Suprapubic skin (tissue), 4 donors: ENCODE measurements at places on chromosomes 12 and 14. TPM values are rescaled to one million over a fixed set of nuclear protein-coding genes. Genes with fewer than 3 reads are reported as not detected.

GRCh38 chr14:61876362-61877034 is 114.3 kb downstream of the SNAPC1 start:
- DNase-seq = no peak

Gene WNT1
- total RNA-seq = not detected

DNA sequence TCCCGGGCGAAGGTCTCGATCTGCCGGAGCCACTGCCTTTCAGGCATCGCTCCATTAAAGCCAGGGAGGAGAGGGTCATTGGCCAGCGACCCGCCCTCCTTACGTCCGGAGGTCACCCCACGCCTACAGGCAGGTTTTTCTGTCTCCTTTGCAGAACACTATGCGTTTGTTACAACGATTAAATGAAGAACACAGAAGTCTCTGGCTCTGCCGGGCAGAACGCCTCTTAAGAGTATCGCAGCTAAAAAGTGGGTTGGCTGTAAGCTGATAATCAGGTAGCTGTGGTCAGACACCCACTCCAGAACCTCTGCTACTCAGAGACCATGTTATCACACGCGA is 15.0 kb downstream of the OTX2 start:
- no peak for DNase-seq

Gene RAD51AP1
- 1.6 TPM for total RNA-seq

GRCh38 chr14:55610713-55611370 is 30.8 kb downstream of the KTN1 start:
- no peak for DNase-seq

Gene CCDC38
- total RNA-seq = not detected

Gene RPGRIP1
- total RNA-seq = not detected

Gene KRT73
- 27.4 TPM for total RNA-seq

GRCh38 chr12:78290606-78291345 is 460.1 kb downstream of the NAV3 start:
- DNase-seq = no peak

GRCh38 chr14:74429221-74429691 is 3.2 kb upstream of the SYNDIG1L start:
- no peak for DNase-seq

- no peak for DNase-seq
Measured at GRCh38 chr12:6226679-6227051, 26.5 kb downstream of the CD9 start.

DNA sequence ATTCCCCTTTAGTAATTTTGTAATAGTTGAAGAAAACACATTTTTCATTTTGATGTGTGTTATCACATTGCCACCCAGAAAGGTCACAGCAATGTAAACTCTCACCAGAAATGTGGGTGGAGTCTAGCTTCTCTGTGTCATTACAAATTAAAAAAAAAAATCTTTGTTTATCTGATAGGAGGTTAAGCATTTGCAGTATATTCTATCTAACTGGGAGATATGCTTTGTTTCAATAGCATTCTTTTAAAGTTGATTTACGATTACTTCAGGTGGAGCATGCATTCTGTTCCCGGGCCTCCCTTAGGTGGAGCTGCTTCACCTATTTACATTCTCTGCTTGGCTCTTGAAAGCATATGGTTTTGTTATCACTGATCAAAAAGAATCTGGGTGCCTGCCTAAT is 7.8 kb downstream of the ADIPOR2 start:
- no peak for DNase-seq

DNA sequence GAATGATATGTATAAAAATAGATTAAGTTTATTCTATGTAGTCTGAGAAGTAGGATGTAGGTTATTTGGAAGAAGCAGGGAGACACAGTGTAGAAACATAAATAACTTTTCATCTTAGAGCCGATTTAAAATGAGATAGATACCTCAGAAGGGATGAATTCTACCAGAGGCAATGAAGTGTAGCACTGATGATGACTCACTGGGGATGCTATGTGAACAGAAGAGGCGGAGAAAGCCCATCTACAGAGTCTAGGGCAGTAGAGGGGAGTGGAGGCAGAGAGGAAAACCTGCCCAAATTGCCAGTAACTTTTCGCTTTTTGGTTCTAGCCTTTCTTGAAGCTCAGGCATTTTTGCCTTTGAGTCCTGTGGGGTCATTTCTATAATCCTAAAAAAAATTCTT is 451.8 kb downstream of the ATP23 start:
- DNase-seq = no peak

DNA sequence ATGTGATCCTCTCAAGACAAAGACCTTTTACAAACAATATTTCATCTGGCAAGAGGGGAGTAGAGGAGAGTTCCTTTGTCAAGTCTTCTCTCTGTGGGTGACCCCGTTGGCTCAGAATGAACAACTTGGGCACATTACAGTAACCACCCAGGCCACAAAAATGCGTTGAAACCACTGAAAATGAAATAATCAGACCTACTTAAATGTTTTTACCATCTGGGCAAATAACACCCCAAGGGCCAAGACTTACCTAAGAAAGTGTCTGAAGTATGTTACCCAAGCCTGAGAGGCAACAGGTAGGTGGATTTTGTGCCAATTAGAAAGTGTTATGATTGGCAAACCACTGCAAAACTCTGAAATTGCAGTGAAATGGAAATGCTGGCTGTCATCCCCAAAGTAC is 1.3 kb downstream of the TC2N start:
- DNase-seq = no peak

Gene HVCN1
- 2.0 TPM for total RNA-seq

Gene RDH5
- total RNA-seq = 6.6 TPM

GRCh38 chr12:128178966-128179365 is 88.0 kb upstream of the TMEM132C start:
- DNase-seq = no peak

DNA sequence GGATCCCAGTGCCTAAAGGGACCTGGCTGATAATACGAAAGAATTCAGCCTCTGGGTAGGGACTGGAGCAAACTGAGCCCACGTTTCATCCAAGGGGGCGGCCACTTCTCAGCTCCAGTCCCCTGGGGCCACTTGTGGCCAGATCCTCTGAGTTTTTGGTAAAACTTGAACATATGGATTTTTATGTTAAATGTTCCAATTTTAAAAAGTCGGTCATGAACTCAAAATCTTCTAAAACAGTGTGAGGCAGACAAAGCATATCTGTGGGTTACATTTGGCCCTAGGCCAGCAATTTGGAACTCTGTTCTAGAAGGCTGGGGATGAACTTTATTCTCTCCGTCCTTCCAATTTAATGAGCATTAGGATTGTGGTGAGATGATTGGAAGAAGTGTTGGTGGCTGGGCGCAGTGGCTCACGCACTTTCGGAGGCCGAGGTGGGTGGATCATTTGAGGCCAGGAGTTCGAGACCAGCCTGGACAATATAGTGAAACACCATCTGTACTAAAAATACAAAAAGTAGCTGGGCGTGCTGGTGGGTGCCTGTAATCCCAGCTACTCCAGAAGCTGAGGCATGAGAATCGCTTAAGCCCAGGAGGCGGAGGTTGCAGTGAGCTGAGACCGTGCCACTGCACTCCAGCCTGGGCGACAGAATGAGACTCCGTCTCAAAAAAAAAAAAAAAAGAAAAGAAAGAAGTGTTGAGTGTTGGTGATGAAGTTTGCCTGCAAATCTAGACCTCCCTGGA is 3.0 kb upstream of the PPP1CC start:
- DNase-seq = no peak

Gene KRT80
- total RNA-seq = 293 TPM

GRCh38 chr12:102652645-102653313 is 172.4 kb upstream of the IGF1 start:
- no peak for DNase-seq

GRCh38 chr14:98692832-98693231 is 579.2 kb downstream of the BCL11B start:
- no peak for DNase-seq

DNA sequence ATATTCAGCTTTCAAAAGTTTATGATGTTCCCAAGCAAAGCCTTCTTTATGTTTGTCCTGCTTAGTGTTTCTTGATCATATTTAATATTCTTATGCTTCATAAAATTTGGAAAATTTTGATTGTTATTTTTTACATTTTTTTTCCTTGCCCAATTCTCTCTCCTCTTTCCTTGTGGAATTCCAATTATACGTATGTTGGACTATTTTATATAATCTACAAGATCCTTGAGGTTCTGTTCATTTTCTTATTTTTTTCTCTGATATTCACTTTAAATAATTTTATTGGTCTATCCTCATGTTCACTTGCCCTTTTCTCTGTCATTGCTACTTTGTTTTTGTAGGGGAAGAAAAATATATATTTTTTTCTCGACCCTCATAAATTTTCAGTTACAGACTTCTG is 167.7 kb downstream of the DYRK2 start:
- DNase-seq = no peak

GRCh38 chr14:100135073-100135472 is 24.4 kb downstream of the DEGS2 start:
- DNase-seq = no peak

Gene CPM
- 120 TPM for total RNA-seq

- DNase-seq = no peak
Measured at GRCh38 chr14:88196925-88197324, 126.1 kb downstream of the KCNK10 start.

DNA sequence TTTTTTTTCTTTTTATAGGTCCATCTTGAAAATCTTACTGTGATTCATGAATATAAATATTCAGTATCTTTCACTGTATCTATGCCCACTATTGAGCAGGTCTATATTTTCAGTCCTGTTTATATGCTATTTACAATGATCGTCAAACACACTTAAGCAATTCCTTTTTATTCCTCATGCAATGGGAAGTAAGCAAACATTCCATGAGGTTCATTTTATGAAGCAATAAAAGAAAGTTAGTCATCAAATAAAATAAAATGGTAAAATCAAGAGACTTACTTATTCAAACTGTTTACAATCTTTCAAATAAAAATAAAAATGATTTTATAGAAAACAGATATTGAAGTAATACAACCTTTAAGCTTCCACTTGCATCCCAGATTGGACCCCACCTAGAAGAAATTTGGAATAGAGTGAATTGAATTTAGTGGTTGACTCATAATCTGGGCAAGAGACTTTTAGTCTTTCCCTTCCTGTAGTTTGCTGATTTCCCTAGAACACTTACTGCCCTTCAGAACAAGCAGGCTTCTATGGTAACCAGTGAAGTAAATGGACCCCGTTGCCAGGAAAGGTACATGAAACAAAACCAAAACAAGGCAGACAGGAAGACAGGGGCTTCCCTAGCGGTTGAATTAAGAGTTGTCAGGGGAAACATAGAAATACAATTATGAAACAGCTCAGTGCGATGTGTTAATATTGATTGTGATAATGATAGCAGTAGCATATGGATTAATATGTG is 241.0 kb upstream of the ATP2B1 start:
- no peak for DNase-seq

DNA sequence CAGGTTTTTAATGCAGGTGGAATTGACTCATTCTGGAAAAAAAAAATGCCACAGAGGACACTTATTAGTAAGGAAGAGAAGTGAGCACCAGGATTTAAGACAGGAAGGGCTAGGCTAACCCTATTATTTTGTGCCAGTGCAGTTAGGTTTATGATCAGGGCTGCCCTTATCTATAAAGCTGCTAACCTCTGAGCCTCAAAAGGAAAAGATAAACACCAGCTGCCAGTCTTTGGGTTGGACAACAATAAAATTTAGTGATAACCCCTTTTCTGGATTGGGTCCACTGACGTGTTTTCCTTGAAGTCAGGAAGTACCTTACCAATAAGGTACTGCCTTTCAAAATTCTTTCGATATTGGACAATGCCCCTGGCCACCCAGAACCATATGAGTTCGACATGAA is 128.9 kb downstream of the NUBPL start:
- DNase-seq = no peak

Gene CLEC4D
- not detected for total RNA-seq

- DNase-seq = no peak
Measured at GRCh38 chr12:41992022-41992421, 152.7 kb downstream of the GXYLT1 start.

Gene KLRD1
- not detected for total RNA-seq

DNA sequence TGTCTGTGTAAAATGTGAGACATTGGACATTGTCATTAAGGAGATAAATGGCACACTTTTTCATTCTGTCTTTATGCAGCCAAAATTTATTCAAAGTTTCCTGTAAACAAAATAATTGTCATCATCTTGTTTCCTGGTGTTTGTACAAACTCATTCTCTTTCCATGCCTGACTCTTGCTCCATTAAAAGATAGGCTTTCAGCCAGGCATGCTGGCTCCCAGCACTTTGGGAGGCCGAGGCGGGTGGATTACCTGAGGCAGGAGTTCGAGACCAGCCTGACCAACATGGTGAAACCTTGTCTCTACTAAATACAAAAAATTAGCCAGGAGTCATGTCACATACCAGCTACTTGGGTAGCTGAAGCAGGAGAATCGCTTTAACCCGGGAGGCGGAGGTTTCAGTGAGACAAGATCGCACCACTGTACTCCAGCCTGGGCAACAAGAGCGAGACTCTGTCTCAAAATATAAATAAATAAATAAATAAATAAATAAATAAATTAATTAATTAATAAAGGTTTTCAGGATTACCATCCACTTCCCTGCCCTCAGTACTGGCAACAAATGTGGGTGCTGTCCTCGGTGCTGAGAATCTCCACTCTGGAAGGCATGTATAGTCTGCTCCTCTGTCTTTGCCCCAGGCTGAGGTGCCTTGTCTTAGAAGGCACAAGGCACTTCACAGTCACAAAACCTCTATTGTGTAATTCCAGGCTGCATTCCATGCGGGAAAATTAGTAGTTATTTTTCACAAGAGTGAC is 83.2 kb downstream of the PAH start:
- no peak for DNase-seq

GRCh38 chr12:6896846-6897435 is 7.7 kb upstream of the LRRC23 start:
- DNase-seq = no peak

Gene NGB
- total RNA-seq = not detected

DNA sequence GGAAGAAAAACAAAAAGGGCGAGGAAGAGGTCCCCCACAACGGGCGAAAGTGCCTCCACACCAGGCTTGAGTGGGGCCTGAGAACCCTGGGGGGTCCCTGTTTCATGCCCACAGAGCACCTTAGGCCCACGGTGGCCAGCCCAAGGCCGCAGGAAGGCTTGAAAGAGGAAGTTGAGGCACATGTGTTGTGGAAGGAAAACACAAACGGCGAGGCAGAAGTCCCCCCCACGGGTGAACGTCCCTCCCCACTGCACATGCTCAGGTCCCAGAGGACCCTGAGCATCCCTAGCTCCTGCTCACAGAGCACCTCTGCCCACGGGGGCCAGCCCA is 371.5 kb downstream of the ALG10 start:
- DNase-seq = peak; percentile 67

Gene SLC5A8
- total RNA-seq = 0.60 TPM
